ENCODE measurements at places on chromosomes 12 and 14. TPM values are rescaled to one million over a fixed set of nuclear protein-coding genes. Genes with fewer than 3 reads are reported as not detected.

The CLEC4C gene
- not detected for polyA plus RNA-seq

DNA sequence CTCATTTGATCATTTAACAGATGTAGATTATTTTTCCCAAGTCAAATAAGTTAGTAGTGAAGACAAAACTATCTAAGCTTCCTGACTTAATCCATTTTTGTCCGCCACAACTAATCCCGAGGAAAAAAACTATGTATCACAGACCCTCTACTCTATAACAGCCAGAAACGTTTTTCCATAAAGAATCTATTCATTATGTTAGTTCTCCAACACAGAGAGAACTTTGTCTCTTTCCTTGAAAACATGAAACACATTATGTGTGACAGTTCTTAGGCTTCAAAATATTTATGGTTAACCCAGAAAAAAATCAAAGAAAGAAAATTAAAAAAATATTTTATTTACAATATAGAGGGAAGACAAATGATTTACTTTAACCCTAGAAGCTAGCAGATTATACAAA is 100.1 kb downstream of the PLEKHG7 start:
- no peak overlapping the region for H3K27ac ChIP-seq
- H3K36me3 ChIP-seq = no peaks in the 10 kb centered on the region

DNA sequence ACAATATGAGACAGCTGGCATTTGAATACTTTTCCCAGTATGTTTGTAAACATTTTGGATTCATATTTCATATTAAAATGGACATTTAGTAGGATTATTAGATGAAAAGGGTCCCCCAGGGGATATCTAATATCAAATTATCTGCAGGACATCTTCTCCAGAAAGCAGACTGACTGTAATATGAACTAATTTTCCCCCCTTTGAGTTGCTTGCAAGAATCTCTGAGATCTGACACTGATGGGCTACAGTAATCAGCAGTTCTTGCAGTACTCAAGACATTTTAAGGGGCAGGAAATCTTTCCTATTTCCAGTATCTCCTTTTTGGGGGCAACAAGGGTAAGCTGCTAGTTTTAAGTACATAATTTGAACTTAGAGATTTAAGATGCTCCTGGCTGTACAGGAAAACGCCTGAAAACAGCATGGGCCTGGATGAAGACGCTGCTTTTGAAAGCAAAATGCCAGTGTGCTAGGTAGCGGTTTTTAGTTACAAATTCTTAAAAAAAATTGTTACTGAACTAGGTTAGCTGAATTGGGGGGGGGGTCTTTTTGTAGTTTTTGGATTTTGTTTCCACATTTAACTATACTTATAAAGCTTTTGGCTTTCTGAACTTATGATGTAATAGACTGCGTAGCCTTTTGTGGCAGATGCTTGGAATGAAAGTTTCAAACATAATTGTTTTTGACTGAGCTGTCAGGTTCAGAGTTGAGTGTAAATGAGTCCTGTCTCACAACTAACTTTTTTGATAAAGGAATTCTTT is 2.2 kb downstream of the FRMD6 start:
- DNase-seq = no peak
- H3K4me3 ChIP-seq = no peak overlapping the region
- no peaks in the 10 kb centered on the region for H3K27me3 ChIP-seq
- H3K36me3 ChIP-seq = no peaks in the 10 kb centered on the region
- peaks cover 25% of the 10 kb centered on the region for H3K4me1 ChIP-seq
- peak overlapping the region; percentile 97 for H3K27ac ChIP-seq

GRCh38 chr12:45509621-45510020 is 219.9 kb upstream of the ARID2 start:
- no peak overlapping the region for H3K27ac ChIP-seq
- no peaks in the 10 kb centered on the region for H3K36me3 ChIP-seq
- H3K27me3 ChIP-seq = no peaks in the 10 kb centered on the region
- no peak for DNase-seq

GRCh38 chr12:38543151-38543550 is 226.6 kb downstream of the ALG10B start:
- no peak for DNase-seq
- no peaks in the 10 kb centered on the region for H3K27me3 ChIP-seq
- no peaks in the 10 kb centered on the region for H3K36me3 ChIP-seq
- H3K4me1 ChIP-seq = no peaks in the 10 kb centered on the region
- no peak overlapping the region for H3K27ac ChIP-seq

DNA sequence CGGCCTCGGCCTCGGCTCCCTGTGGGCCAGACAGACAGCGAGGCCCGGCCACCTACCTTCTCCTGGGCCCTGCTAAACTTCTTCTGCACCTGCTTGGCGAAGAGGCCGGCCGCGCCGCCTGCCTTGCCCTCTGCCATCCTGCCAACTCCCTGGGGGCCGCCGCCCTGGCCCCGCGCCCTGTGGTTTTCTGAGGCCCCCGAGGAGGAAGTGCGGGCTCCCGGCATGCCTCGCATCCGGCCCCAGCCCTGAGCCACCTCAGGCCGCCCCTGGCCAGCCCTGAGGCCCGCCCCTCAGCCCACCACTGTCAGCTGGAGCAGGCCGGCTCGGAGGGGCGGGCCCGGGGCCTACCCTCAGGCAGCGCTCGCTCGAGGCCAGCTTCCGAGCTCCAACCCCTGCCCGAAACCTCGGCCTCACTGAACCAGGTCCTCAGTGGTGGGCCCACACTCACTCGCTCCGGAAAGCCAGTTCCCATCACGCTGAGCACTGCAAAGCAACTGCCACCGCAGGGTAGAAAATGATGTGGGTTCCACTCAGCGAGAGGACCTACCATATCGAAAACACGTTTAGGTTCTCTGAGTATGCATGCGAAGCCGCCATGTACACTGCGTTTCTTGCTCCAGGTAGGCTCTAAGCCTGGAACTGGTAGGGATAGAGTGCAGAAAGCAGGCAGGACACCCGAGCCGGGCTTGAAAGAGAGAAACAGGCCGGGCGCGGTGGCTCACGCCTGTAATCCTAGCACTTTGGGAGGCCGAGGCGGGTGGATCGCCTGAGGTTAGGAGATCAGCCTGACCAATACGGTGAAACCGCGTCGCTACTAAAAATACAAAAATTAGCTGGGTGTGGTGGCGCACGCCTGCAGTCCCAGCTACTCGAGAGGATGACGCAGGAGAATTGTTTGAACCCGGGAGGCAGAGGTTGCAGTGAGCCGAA is at the start of gene BIN2:
BIN2 (minus strand) TSS at position 209 of the 930 bp plus-strand sequence; CDS start at position 137, 72 bp downstream.
- DNase-seq = no peak
- H3K4me3 ChIP-seq = no peak within 1 kb of the TSS
- H3K27me3 ChIP-seq = no peaks in the 10 kb centered on the region

GRCh38 chr12:63844391-63845341 is at the start of gene SRGAP1:
TSS of gene SRGAP1 (plus strand) at chr12:63844700. CDS start at chr12:63844817, 117 bp downstream.
- peak within 1 kb of the TSS; percentile 61 for H3K27ac ChIP-seq
- H3K27me3 ChIP-seq = no peaks in the 10 kb centered on the region
- DNase-seq = peak; percentile 77
- no peaks in the 10 kb centered on the region for H3K36me3 ChIP-seq

- no peaks in the 10 kb centered on the region for H3K27me3 ChIP-seq
- peaks cover 12% of the 10 kb centered on the region for H3K4me1 ChIP-seq
- H3K36me3 ChIP-seq = no peaks in the 10 kb centered on the region
- no peak overlapping the region for H3K27ac ChIP-seq
- DNase-seq = no peak
These were observed 60.6 kb downstream of the ARL6IP4 start for GRCh38 chr12:123041042-123041531.

DNA sequence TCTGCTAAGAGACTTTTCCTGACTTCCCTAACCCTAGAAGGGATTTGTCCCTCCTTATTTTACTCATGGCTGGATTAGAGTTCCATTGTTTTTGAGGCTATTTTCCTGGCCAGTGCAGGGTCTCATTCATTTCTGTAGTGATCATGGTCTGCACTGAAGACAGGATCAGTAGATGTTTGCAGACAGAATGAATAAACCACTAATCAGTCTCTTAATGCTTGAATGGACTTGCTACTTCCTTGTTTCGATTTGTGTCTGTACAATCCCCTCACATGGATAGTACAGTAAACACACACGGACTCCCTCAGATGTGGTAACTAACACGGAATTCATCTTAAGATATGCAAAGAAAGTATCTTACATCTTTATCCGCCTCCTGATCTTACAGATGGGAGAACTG is 102.6 kb upstream of the PRB2 start:
- peaks cover 5% of the 10 kb centered on the region for H3K4me1 ChIP-seq
- no peaks in the 10 kb centered on the region for H3K36me3 ChIP-seq
- H3K27me3 ChIP-seq = no peaks in the 10 kb centered on the region

DNA sequence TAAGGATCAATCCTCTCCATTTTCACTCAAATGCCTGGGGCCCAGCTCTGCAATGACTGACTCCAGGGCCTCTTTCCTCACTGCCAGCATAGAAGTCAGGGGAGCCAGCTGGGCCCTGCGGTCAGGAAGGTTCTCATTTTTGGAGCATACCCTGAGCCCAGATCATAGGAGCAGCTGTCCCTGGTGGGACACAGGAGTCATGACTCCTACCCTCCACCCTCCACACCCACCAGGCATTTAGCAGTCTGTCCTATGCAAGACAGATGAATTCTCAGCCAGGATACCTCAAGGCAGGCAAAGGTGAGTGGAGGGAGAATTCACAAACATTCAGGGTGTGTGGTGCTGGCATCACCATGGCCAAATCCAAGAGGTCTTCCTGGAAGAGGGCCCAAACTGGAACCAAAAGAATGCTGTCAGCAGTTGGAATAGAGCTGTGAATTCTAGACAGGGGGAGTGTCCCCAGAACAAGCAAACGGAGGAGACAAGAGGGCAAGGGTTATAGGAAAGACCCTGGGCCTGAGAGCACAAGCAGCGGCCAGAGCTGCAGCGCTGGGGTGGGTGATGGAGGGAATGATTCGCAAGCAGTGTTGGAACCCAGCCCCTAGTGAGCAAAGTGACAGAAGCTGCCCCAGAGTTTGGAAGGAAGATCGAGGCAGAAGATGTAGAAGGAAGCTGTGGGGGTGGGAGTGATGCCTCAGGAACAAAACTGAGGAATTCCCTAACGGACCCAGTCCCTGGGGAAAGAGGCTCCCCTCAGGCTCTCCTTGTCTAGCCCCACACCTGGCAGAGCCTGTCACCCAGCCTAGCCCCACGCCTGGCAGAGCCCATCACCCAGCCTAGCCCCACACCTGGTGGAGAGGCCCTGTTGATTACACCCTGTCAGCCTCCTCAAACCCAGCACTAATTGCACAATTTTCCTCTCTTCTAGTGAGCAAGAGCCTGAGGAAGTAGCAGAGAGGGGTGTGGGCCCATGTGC is 4.5 kb upstream of the REM2 start:
- no peak overlapping the region for H3K27ac ChIP-seq
- DNase-seq = no peak
- H3K4me1 ChIP-seq = peaks cover under 1% of the 10 kb centered on the region
- H3K36me3 ChIP-seq = peaks cover 53% of the 10 kb centered on the region

- H3K36me3 ChIP-seq = no peaks in the 10 kb centered on the region
- no peak for DNase-seq
- H3K4me3 ChIP-seq = no peak overlapping the region
- no peaks in the 10 kb centered on the region for H3K4me1 ChIP-seq
These were observed 142.6 kb upstream of the SFSWAP start for GRCh38 chr12:131568336-131568735.
